ENCODE measurements at places on chromosomes 1 and 21.
A peak's percentile ranks its signal among the peaks of the same experiment; 100 is the strongest.

DNA sequence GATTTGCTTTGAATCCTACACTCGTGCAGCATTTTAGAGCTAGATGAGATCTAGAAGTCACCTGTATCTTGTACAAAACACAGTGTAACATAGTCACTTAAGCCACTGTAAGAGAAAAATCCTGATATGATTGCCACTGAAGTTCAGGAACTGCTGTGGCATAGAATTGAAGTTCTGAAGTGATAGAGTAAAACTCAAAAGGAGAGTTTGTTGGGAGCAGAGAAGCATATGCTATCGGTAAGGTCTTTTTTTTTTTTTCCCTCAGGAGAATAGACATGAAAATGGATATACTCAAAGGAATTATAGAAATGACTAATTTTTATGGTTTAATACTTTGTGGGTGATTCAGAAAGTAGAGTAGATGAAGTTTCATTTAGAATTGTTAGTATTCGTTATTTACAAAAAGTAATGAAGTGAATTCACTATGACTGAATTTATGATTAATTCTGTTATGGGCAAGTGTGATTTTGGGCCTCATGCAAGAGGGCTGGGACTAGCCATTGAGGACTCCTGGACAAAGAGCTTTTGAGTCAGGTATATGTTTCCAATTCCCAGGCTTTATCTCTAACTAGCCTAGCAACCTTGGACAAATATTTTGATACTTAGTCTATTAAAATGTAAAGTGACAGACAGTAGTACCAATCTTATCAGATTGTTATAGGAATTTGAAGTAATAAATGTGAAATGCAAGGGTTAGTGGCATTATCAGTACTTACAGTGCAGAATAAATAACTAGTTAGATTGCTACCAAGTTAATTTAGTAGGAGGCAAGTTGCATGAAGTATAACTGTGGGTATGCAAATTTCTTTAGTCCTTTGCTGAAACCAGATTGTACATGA, 3.1 kb downstream of the KCTD3 start:
- DNase-seq = peak; percentile 28

- no peak for DNase-seq
Observed at GRCh38 chr1:64871256-64871655, 95.1 kb downstream of the JAK1 start.

- DNase-seq = no peak
Observed at GRCh38 chr1:109531826-109532364, 7.8 kb upstream of the GPR61 start.

GRCh38 chr1:40094466-40095110, 2.5 kb downstream of the PPT1 start:
- no peak for DNase-seq

- DNase-seq = no peak
Observed at GRCh38 chr1:235712812-235713211, 63.2 kb upstream of the GNG4 start.

DNA sequence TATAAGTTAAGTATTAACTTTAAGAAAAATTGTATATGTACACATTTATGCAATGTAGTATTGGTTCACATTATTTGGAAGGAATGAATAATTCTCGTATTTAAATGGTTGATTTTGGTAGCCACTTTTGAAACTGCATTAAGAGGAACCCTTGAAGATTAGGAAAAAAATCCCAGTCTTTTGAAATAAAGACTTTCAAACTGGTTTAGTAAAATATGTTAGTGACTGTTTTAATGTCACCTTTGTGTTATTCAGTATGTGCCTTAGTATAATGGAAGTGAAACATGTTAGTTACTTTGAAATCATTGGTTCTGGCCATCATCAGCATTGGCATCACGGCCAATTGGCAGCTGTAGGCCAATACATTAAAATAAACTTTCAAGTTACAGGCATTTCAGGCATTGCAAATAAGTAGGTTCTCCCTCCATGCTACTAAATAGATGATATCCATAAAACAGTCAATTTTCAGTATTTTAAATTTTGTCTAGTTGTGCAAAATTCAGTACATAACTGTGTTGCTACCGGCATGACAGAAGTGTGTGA, 4.4 kb downstream of the MIER1 start:
- no peak for DNase-seq

DNA sequence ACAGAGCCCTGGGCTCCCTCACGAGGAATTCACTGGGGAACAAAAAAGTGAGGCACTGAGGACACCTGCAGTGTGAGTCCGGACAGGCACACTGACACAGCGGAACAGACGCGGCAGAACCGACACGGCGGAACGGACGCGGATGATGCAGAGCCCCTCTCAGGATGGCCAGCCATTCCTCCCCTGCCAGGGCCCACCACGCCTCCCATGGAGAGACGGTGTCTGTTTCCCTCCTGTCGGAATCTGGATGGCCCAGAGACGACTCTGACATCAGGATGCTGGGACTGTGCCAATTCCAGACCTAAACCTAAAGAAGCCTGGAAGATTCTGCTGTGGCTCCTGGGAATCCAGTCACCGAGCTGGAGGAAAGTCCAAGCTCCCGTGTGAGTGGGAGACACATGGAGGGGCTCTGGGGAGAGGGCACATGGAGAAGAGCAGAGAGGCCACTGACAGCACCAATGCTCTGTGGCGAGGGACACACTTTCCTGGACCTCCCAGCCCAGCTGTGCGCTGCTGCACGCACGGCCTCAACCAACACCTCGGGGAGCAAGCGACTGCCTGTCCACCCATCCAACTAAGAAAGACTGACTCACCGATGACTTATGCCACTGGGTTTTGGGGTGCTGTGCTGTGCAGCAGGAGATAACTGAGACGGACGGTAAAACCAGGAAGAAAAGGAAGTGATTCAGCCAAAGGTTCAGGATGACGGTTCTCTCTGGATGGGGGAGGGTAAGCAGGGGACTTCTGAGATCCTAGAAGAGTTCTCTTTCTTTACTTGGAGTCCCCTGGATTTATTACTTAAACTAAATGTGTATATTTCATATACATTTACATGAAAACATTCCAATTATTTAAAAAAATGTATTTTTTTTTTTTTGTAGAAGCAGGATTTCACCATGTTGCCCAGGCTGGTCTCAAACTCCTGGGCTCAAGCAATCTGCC, 23.3 kb downstream of the ZBTB17 start:
- no peak for DNase-seq

- DNase-seq = no peak
Observed at GRCh38 chr1:93023281-93023680, 55.8 kb upstream of the MTF2 start.

DNA sequence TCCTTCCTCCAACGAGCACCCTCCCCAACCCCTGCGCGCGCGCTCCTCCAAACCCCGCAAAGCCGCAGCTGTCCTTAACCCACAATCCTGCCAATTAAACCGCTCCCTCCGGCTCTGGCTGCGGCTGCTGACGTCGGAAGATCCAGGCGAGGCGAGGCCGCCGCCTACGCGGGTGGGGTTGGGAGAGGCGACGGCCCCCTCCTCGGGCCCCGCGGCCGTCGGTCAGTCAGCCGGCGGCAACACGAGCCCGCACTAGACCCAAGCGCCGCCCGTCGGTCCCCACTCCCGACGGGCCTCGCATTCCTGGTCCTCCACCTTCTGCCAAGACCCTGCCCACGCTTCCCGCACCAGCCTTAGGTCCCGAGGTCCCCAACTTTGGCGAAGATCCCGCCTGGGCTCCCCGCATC, 75.4 kb downstream of the VWA5B1 start:
- no peak for DNase-seq

- no peak for DNase-seq
Observed at GRCh38 chr1:94746635-94747525, 73.3 kb upstream of the SLC44A3 start.

DNA sequence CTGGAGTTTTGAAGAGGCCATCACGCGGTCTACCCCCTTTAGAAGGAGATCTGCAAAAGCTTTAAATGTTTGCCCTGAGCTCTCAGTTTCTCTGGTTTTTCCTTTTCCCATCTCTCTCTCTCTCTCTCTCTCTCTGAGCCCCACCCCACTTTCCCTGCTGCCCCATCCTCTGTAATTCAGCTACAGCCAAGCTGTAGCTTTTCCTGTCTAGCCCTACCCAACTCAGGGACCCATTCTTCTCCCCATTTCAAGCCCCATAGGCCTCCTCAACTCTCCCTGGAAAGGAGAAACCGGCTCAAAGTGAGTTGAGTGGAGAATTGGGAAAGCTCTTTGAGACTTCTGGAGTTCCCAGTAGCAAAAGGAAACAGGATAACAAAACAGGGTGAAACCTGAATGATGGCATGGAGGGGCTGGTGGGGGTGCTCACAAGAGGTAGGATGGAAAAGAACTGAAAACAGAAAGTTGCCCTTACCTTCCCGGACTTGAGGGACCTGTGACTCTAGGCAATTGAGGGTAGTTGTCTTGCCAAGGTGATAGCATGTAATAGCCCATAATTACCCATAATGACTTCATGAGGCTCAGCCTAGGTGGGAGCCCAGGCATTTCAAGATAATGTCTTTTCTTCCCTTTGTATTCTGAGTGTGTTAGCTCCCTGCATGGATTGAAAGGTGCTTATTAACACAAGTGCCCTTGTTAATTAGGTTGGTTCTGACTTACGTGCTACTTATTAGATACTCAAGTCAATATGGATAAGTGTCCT, 84.9 kb downstream of the SLC16A1 start:
- DNase-seq = no peak

- peak; percentile 90 for DNase-seq
Observed at GRCh38 chr1:160781186-160781766, 14.7 kb upstream of the LY9 start.

GRCh38 chr1:243548516-243548915, 292.7 kb downstream of the SDCCAG8 start:
- DNase-seq = no peak

DNA sequence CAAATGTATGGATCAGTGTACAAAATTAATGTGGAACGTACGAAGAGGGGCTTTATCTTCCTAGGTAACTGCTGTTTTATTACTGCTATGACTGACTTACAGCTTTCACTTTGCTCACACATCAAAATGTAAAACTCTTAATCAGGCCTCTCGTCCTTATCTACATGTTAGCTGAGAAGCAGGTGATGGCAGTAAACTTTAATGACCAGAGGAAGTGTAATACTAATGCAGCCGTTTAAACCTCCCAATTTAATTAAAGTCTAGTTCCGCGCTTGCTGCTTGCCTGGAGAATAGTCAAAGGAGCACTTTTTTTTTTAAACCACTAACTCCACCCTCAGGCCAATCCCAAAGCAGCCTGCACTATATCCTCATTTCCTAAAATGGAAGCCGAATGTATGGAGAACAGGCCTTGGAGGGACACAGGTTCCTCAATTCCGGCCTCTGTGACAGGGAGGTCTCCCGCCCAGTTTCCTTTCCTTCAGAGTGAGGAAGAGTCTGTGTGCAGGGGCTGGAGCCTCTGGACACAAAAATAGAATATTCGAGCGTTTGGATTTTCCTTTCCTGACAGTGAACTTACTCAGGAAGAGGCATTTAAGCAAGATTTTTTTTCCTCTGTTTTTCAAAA, 36.7 kb upstream of the RASAL2 start:
- peak; percentile 44 for DNase-seq

DNA sequence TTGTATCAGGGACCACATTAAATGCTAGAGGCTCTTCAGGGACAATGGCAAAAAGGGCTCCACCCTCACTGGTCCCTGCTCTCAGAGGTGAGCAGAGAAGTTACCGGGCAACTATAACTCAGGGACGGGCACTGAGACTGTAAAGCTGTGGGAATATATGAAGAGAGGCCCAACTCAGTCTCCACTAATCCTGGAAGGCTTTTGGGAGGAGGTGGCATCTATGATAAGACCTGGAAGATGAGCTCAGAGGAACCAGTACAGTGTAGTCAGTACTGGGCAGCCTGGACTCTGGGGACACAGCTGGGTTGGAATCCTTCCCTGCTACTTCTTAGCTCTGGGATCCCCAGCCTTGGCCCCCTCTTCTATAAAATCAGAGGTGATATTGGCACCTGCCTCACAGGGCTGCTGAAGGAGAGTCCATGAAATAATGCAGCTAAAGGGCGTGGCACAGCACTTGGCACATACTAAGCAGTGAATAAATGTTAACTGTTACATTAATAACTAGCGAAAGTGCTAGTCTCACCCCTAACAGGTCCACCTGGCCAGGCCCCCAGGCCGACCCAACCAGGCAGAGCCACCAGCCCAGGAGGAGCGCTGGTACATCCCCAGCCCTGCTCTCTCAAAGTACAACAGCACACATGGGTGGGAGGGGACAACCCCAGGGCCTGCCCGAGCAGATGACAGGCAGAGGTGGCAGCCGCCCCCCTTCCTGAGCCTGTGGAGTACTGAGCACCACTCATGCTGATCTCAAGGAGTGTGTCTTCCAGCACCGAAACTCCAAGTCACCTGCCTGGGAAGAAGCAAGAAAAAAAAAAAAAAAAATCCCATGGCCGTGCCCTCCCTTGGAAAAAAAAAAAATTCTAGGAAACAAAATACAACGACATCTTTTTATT, 62.7 kb downstream of the CASZ1 start:
- DNase-seq = no peak

DNA sequence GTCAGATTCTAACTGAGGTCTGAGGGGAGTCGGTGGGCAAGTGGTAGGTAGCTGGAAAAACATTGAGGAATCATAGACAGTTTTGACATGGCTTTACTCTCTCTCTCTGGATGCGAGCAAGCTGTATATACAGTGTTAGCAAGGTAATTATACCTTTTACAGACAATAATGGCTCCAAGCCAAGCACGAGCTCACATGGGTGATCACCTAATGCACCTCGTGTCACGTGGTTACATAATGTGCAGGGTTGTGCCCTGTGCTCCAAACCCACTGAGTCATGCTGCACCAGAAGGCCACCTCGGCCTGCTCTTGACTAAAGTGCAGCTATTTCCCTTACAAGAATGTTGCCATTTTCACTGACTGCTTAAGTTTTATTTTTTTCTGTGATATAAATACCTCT, 7.6 kb upstream of the CLCA2 start:
- DNase-seq = no peak

GRCh38 chr21:42397746-42398394, 2.0 kb upstream of the TMPRSS3 start:
- DNase-seq = no peak

GRCh38 chr1:31488528-31488927, 75.5 kb downstream of the SERINC2 start:
- no peak for DNase-seq

Data from NCI-H526 (cell line).